ENCODE measurements at places on chromosomes 13 and 19.

DNA sequence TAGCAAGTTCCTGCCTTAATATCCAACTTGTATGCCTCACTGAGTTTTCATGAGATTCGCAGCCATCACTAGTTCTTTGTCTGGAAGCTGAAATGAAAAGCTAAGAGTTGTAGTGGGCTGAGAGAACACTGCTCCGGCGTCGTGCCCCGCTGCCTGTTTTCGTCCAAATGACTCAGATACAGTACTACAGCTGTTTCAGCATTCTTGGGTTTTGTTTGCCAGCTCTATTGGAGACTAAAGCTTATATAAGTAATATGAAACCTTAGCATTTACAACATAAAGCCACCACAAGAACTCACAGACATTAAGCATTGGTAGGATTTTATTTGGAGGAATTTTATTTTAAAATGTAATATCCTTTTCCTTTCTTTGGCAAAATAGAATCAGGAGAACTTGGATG, 299.7 kb downstream of the DLEU7 start:
- no peak for DNase-seq

GRCh38 chr19:1252221-1252820, 3.9 kb downstream of the MIDN start:
- DNase-seq = peak; percentile 86

GRCh38 chr19:35517342-35517741, 3.9 kb upstream of the DMKN start:
- DNase-seq = no peak

- DNase-seq = no peak
These were observed 188.9 kb downstream of the COL4A1 start for GRCh38 chr13:110118106-110118505.

DNA sequence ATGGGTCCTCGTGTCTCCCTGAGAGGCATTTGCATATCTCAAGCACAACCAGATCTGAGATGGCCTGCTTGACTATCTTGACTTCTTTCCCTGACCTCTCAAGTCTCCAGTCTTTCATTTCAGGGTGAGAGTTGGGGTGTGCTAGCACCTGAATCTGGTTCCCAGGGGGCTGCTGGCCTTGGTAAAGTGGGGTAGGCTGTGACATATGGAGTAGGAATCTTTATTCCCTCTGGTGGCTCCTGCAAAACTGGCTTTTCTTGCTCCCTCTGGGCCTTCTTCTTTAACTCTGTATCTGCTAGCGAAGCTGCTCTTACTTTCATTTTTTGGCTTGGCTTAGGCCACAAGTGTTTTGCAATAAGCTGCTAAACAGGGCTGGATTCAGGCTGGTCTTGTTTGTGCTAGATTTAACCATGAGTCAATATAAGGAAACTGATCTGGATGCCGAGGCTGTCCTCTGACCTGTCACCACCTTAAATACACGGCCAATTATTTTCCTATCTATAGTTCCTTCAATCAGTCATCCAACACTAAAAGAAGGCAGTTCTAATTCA, 42.3 kb downstream of the ZNF493 start:
- DNase-seq = no peak

GRCh38 chr19:13964776-13965175, 12.5 kb downstream of the DCAF15 start:
- no peak for DNase-seq

DNA sequence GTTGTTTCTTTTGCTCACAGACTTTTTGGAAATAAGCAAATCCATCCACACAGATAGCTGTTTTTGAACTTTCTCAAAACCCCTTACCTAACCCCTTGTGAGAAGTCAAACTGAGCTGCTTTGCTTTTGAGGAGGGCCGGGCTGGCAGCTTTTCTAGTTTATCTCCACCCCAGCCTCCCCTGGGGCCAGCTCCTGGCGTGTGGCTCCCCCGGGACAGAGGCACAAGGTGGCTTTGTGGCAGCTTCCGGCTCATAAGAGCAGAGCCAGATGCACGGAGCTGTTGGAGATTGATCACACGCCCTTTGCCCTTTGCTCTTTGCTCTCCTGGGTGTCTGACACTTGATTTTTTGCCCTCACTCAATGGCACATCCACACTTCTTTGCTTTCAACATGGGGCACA, 24.9 kb upstream of the RNF113B start:
- no peak for DNase-seq

- no peak for DNase-seq
These were observed at the start of the genes COL4A1 and COL4A2 for GRCh38 chr13:110306960-110307766. Gene COL4A1, minus strand, starts transcription at chr13:110307157. Its CDS starts 130 bp downstream, at chr13:110307027. Gene COL4A2, plus strand, starts transcription at chr13:110307284. Its CDS starts 620 bp downstream, at chr13:110307904.

- no peak for DNase-seq
These were observed 63.8 kb downstream of the RNF17 start for GRCh38 chr13:24827799-24828198.

DNA sequence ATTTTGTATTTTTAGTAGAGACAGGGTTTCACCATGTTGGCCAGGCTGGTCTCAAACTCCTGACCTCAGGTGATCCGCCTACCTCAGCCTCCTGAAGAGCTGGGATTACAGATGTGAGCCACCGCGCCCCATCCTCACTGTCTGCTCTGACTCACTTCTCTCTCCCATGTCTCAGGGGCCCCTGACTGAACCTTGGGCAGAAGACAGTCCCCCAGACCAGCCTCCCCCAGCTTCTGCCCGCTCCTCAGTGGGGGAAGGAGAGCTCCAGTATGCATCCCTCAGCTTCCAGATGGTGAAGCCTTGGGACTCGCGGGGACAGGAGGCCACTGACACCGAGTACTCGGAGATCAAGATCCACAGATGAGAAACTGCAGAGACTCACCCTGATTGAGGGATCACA, 5.0 kb downstream of the SIGLEC9 start:
- DNase-seq = no peak

GRCh38 chr19:40599331-40599901, 1.8 kb upstream of the LTBP4 start:
- DNase-seq = no peak

DNA sequence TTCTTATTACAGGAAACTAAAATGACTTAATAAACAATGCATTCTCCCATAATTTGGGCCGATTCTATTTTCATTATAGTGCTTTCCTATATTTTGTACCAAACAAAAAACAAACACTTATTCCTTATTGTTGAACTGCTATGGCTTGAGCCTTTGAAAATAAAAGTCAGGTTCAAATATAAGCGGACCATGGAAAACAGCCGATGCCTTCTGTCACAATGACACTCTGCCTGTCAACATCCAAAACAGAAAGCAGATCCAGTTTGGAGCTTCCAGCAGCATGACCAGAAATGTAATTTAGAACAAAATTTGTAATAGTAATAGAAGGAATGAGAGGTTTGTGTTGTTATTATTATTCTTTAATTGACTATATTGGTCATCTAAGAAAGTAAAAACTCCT, 194.5 kb downstream of the LHFPL6 start:
- DNase-seq = no peak

- DNase-seq = no peak
These were observed 644 bp upstream of the RAVER1 start for GRCh38 chr19:10333758-10334587.

DNA sequence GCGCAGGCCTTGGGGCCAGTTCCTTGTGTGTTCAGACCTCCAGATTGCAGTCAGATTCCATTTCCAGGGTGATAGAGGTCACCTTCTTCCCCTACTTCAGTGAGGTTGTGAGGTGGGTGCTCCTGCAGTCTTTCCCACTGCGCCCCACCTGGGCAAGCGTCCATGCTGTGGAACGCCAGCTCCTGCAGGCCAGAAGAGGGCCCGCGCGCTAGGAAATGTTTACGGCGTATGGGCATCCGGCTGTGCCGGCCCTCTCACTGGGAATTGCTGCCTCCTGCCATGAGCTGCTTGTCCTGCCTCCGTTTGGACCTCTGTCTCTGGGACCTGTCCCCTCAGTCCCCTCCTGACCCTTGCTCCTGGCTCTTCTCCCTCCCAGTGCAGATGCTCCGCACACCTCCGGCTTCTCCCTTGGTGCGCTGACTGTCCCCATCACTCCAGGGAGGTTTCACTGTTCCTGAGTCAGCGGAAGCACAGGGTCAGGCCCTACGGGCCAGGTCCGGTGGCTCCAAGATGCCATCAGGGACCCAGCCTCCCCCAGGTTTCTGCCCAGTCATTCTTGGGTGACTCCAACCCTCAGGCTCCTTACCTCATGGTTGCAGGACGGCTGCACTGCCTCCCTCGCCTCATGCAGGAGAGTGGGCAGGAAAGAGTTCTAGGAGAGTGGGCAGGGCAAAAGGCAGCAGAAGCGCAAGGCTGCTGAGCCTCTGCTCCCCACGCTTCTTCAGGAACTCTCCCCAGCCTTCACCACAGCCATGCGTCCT, 56.6 kb downstream of the SMARCA4 start:
- no peak for DNase-seq

DNA sequence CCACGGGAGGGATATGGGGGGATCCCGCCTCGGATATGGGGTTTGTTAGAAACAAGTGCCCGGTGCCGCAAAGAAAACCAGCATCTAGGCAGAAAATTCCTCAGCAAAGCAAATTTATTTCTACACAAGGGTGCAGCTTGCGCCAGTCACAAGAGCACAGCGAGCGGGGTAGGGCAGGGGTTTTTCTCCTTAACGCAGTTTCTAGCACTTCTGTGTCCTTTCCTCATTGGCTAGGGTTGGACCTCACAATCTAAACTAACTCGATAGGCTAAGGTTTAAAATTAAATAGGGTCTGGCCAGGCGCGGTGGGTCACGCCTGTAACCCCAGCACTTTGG, 595 bp downstream of the ZNF440 start:
- DNase-seq = peak; percentile 33

DNA sequence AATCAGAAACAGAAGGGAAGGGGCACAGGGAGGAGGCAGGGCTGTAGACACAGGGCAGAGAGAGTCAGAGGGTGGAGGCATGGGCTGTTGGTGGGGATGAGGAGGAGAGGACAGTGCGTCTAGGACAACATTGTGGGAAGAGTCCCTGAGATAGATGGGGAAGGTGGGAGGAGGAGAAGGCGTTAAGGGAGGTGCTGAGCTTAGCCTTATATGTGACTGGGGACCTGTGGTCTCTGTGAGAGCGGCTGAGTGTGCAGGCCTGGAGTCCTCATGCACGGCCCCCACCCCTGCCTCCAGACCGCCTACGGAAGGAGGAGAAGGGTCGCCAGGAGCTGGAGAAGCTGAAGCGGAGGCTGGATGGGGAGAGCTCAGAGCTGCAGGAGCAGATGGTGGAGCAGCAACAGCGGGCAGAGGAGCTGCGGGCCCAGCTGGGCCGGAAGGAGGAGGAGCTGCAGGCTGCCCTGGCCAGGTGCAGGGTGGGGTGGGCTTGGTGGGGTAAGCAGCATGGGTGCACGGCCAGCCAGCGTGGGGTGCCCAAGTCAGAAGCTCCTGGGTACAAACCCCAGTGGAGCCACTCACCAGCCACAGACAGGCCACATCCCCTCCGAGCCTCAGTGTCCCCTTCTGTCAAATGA, 56.8 kb downstream of the KCNC3 start:
- DNase-seq = no peak

DNA sequence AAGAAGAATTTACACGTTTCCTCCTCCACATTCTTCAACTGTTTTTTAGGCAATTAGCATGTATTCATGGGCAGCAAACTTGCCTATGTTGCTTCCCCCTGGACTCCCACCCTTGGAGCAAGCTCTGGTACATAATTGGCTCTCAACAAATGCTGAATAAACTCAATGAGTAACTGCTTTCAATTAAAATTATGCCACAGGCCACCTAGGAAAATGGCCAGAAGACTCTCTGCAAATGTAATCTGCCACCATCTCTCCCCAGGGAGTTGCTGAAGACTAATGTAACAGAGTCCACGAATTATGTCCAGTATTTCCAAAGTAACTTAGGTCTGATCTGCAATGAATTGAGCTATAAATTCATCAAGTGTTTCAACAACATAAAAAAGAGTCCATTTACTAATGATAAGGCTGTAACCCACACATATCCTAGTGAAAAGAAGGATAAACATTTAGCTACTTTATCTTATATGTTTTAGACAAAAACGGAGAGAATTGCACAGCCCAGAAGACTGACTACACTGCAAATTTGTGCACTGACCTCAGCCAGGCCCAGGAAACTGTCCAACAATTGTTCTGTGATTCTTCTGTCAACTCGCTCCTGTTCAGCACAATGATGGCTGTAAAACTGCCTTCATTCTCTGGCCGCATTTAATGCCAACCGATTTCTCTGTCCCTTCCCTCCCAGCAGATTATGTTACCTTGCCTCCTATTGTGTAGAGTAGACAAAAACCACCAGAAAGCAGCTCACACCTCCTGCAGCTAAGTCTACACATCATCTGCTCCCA, 808.6 kb upstream of the ARGLU1 start:
- no peak for DNase-seq

DNA sequence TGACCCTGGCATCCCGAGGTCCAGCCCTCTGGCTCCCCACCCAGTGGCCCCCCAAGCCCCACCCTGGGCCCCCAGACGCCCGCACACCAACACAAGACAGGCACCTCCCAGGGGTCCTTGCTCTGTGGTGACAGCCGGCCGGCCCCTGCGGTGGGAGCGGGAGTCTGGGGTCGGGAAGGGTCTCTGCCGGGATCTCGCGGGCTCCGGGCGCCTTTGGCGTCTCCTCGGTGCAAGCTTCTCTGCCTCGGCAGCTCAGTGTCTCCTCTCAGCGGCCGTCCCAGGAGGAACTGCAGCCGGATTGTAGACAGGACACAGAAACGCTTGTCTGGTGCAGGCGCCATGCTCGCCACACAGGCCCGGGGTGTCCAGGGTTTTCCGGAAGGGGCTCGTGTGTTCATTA, 43.7 kb downstream of the TMEM255B start:
- DNase-seq = no peak

GRCh38 chr19:16076154-16076957, at the start of gene TPM4:
Gene TPM4, plus strand, starts transcription at chr19:16076495. Its CDS starts 71 bp downstream, at chr19:16076566.
- peak; percentile 88 for DNase-seq

- no peak for DNase-seq
These were observed 615.9 kb downstream of the TBC1D4 start for GRCh38 chr13:74866101-74866500.

DNA sequence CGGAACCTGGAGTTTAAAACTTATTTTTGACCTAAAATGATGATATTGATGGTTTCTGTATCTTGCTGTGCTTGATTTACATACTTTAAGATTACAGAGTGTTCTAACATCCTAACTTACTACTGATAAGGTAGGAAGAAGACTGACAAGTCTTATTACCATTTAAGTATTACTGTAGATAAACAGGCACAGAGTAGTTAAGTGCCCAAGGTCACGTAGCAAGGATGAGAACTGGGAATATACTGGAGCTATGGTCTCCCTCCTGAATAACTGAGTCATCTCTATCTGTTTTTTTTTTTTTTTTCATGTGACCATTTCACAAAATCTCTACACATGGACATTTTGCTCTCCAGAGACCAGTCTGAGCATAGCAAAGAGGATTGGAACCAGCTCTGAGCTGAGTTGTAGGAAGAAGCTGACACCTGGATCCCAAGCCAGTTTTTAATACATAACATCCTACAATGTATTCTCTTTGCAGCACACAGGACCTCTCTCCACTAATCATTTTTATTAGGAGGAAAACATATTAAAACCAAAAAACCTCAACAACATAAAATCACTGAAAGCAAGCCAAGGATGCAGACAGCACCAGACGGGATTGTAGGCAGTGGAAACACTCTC, 173.5 kb downstream of the DNAJC15 start:
- DNase-seq = no peak

GRCh38 chr13:37046062-37046461, 13.4 kb downstream of the SUPT20H start:
- DNase-seq = no peak

GRCh38 chr13:83440465-83440864, 441.8 kb downstream of the SLITRK1 start:
- no peak for DNase-seq

- no peak for DNase-seq
These were observed 325.8 kb downstream of the LMO7 start for GRCh38 chr13:75961911-75962310.

Measured in Kasumi-1 (cell line).